Caudate nucleus (tissue), 63 donors: ENCODE measurements at places on chromosomes 1 and 21.

- DNase-seq, result no peak
Measured at GRCh38 chr1:1143636-1144035, 27.7 kb upstream of the C1orf159 start.

DNA sequence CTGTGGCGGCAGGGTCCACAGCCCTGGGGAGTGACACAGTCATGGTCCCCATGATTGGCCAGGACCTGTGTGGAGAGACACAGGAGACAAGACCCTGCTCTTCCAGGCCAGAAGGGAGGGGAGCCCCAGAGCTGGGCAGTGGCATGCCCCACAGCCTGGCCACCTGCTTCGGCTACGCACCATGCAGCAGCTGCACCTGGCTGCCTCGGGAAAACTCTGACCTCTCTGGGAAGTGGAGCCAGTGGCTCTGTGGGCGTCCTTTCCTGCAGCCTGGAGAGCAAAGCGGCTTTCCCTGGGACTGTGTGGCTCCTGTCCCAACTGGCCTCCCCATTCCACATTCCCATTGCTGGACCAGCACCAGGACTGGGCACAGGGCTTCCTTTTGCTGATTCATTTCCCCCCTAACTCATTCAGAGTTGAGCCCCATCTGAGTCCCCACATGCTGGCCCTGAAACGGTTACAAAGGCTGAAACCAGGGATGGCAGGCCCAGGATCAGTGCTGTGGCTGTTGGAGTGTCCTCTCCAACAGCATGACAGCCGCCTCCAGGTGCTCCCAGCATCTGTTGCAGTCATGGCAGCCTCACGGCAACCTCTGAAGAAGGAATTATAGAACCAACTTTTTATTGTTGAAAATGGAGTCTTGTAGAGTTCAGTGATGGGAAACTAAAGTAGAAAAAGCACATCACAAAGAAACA lies 15.0 kb downstream of the OXCT2 start:
- no peak for DNase-seq

DNA sequence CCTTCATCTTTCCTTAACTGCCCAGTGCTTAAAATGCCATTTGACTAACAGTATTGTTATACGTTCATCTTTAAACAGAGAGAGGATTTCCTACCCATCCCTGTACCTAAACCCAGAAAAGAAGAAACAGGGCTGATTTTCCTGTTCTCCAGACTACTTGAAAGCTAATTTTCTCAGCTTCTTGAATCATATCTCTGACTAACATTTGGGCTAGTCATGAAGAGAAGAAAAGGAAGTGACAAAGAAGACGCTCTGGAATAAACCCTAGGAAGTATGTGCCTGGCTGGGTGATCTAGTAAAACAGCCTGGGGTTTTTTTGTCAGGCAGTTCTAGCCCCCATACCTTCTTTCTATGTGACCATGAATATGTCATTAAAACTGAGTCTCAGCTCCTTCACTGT lies 44.8 kb upstream of the SGIP1 start:
- DNase-seq, result no peak

DNA sequence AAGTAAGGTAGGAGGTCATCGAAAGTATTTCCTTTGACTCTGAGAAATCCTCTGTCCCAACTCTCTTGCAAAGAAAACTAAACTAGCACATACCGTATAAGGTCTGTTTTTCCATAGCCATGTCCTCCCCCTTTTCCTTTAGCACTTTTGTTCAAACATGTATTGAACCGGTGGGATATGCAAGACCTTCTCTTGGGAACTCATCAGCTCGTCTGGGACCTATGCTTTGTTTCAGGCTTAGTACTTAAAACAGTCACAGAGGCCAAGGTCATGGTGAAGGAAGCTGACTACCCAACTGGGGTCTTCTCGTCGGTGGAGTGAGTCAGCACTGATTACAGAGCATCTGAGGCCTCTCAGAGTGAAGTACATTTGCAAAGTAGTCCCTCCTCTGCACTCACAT lies 185.0 kb downstream of the ZBTB18 start:
- no peak for DNase-seq

DNA sequence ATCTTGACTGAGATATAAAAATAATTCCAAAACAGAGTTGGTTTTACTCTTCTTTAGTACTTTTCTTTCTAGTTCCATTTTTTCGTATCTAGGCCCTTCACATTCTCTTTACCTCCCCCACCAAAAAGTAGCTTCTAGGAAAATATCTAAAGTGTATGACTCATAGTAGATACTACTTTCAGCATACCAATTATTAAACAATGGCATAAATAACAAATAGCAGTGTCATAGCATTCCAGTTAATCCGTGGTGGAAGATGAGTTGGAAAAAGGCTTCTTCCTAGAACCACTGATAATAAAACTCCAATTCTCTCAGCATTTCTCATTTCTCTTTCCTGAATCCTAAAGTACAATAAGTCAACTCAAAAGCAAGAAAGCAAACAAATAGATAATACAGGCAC lies 859.0 kb upstream of the B3GALT2 start:
- DNase-seq, result no peak

DNA sequence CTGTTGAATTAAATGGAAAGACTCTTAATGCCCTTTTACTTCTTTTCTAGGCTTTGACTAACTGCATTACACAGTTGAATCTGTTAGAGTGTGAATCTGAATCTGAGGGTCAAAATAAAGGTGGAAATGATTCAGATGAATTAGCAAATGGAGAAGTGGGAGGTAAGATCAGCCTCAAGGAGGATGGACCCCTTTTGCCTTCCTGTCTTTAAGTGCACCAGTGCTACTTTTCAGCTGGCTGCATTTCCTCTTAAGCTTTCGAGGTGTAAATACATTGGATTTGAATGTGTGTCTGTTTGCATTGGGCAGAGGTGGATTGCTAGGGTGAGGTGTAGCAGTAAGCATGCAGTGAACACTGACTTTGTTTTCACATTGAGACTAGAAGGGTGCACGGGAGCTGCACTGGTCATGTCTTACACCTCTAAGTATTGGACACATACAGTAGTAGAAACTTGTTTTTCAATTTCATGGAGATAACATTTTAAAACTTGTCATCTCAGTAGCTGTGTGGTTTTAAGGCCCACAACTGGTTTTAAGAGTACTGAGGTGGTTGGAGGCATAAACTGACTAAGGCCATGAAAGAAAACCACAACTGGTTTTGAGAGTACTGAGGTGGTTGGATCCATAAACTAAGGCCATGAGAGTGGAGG lies 35.4 kb downstream of the MIA3 start:
- DNase-seq, result no peak

GRCh38 chr1:38858833-38859560 lies 575 bp downstream of the RRAGC start:
- no peak for DNase-seq
